NCI-H1417 treated with DMSO at 0.1 percent for 48 hours (cell line): ENCODE measurements at places on chromosomes 1 and 21.

DNA sequence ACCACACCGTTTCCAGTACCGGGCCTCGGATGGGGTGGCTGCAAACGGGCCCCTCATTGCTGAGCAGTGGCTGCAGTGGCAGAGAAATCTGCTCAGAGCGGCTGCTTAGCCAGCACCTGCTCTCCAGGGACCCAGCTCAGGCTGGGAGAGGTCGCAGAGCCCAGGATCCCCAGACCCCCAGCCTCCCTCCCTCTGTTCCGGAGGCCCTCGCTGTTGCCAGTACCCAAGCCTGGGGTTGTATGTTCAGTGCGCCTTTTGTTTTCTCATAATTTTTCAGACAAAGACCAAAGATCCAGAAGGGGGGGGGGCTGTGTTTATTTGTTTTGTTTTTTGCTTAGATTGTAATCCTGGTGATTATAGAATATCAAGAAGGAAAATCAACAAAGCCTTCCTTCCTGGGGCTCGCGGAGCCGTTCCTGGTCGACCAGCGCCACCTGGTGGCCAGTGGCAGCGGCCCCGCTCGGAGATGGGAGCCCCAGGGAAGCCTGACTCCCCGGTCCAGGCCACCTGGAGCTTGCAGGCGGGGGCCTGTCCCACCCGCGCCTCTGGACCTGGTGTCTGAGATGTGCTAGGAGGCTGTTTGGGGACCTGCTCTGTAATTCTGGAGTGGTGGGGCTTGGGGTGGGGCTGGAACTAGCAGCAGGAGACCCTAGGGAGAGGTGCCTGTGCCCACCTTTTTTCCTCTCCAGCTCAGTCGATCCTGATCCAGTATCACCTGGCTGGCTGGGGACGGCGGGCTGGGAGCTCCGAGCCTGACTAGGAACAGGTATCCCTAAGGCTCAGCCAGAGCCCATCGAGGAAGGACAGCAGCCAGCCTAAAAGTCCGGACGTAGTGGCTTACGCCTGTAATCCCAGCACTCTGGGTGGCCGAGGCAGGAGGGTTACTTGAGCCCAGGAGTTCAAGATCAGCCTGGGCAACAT lies 123.9 kb upstream of the VAMP3 start:
- no peak for DNase-seq

DNA sequence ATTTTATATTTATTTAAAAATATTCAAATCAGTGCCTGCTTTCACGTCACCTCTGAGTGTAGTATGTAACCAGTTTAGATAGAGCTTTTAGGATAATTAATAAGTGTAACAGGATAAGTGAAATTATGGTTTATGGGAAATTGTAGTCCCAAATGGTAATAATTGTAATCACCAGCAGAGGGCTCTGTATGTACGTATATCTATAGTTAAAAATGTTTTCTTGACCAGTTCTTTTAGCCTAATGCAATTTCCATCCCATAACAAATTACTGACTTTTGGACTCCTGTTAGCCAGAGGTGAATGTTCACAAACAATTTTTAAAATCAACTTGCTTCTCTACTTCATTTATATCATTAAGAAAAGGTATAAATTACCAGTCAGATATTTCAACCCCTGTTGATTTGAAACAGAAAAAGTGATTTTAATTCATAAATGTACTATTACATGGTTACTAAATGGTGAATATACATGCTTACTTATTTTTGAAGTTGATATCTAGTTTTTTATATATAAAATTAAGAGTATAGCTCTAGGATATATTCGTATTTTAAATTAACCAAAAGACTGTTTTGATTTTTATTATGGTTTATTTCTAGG lies 25.3 kb downstream of the SLC30A7 start:
- DNase-seq: peak; percentile 22

GRCh38 chr1:15848929-15849774 lies 1.6 kb downstream of the SPEN start:
- peak; percentile 65 for DNase-seq

DNA sequence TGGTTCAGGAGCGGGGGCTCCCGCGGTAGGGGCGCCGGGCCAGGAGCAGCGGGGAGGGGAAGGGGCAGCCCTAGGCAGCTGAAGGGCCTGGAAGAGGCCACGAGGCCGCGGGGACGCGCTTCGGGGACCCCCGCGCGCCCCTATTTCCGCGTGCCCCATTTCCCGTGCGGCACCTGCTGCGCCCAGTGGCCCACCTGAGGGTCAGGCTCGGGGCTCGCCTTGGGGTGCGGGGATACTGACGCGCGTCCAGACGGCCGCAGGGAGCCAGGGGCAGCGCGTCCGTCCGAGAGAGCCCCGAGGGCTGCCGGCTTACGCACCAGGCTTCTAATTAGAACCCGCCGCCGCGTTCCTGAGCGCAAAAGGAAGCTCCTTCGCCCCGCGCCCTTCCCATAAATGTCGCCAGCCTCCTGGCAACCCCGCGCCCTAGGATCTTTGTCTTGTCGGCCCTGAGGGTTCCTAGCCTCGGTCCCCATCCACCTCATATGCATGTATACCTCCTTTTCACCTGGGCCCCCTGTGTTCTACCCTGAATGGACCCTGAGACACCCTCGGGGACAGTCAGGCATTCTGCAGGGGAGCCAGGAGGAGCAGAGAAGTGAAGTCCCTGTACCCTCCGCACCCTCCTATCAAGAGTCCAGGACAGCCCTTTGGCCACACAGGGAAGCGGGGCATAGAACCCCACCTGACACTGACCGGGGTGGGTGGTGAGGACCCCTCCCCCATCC lies 1.8 kb downstream of the WNT3A start:
- no peak for DNase-seq

GRCh38 chr1:178367151-178367550 lies 129.6 kb downstream of the CLEC20A start:
- DNase-seq: no peak

DNA sequence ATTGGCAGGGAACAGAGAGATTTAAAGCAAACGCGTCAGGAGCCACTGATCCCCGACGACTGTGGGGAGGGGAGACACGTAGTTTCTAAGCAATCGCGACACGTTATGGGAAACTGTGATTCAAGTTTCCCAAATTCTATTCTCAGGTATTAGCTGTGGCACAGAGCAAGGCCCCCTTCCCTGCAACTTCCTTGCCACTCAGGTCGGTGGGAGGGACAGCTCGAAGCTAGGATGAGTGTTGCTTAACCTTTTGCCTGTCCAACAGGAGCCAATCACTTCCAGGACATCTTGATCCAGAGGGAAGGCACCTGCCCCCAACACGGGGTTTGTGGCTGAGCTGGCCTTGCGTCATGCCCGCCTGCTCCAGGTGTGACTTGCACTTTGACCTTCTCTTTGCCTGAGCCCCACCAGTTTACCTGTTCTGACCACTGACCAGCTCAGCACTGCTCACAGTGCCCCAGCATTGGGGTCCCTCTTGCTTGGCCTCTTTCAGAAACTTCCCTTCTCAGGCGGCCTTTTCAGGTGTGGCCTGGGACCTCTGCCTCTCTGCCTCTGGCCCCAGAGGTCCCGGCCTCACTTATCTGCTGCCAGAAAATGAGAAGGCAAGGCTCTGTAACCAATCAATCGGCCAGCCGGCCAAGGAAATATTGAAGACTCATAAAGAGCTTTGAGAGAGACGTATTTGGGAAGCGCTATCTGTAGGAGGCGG lies 24.6 kb downstream of the TEX35 start:
- no peak for DNase-seq

DNA sequence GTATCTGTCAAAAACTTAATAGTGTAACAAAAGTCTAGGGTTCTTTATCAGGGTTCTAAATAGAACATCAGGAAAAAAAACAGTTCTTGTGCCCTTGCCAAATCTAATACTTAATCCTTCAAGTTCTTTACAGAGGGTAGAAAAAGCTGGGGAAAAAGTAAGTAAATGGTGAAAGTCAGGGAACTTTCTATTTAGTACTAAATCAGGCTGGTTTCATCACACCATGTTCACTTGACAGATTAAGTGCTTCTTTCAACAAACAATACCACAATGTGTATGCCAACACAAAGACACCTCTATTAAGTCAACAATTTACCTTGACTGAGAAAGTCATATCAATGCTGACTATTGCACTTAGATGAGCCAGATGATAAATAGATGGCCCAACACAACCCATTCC lies 9.7 kb downstream of the DBT start:
- DNase-seq: no peak

DNA sequence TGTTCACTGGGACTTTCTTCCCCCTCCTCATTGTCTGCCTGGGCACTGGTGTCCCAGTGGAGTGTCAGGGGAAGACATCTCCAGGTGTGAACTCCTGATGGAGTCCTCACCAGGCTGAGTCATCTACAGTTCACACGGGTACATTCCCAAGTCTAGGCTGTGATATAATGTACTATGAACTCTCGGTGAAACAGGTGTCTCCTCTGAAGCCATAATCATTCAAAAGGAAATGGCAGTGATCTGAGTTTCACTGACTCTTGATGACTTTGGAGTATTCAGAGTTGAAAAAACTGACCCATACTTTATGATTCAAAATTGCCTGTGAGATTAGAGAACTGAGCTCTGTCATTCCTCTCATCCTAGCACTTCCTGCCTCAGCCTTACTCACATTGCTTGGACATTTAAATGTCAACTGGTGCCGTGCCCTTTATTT lies 9.1 kb downstream of the LAMC2 start:
- DNase-seq: no peak

DNA sequence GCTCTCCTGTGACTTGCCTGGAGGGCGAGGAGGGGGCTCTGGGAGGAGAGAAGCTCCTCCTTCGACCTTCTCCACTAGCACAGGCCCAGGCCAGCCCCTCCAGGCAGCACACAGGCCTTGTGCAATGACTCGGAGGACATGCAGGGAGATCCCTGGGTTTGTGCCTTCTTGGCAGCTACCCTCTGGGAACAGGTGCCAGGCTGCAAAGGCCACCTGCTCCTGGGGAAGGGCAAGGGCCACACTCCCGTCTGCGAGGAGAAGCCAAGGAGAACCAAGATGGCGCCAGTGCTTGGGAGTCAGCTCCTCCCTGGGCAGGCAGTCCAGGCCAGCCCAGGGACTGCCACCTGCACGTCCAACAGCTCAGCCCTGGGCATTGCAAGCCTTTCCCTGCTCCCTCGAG lies 15.3 kb downstream of the CASZ1 start:
- no peak for DNase-seq

DNA sequence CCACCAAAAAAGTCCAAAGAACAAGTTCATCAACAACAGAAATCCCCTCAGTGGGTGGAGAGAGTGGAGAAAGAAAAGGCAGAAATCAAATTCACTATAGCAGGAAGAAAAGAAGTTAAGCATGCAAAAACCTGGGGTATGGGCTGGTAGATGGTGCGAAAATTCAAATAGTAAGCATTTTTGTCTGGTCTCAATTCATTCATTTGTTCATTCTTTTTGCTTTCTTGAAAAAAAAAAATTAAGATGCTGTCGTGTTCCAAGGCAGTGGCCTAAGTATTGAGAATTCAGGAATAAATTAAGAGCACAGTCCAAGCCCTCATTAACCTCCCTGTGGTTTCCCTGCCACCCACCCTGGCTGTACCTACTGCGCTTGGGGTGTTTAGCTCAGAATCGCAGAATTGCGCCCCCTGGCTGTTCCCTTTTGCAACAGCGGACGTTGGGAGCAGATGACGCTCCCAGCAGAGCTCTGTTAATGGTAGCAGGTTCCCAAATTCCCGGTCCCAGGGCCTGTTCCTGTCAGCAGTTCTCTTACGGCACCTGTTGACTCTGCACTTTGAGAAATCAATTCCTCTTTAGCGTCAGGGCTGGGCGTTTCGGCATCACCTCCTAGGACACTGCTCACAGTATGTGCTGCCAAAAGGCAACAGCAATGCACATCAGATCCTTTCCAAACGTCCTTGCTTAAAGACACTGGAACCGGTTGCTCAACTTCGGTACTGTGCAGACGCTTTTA lies 34.0 kb upstream of the SSX2IP start:
- DNase-seq: no peak

- peak; percentile 25 for DNase-seq
Measured at GRCh38 chr1:85259118-85259911, at the start of gene C1orf52. C1orf52 (minus strand) TSS chr1:85259662; CDS start chr1:85259633, 29 bp downstream.
